CD4-positive, alpha-beta T cell treated with Interleukin-6 at 100 ng/mL for 8 hours (primary cell): ENCODE measurements at places on chromosomes 3 and 15.

DNA sequence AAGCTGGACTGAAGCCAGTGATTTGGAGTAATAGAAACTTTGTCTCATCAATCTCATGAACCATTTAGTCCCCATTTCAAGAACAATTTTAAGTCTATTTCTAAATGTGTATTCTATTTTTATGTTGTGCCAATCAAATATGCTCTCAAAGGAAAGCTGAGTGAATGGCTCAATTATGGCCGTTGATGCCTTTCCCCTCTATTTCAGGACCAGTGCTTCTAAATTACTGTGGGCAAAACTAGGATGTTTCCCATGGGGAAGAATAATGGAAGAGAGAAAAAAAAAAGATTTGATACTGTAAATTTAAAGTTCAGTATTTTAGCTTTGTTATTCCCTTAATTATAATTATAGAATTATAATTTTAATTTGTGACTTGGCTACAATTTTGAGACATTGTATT, 110.1 kb downstream of the CADM2 start:
- DNase-seq = no peak

DNA sequence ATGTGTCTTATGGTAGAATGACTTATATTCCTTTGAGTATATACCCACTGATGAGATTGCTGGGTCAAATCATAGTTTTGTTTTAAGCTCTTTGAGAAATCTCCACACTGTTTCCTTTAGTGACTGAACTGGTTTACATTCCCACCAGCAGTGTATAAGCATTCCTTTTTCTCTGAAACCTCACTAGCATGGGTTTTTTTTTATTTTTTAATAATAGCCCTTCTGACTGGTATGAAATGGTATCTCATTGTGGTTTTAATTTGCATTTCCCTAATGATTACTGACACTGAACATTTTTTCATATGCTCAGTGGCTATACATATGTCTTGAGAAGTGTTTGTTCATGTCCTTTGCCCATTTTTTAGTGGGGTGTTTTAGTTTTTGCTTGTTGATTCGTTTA, 494.3 kb downstream of the SQOR start:
- no peak for DNase-seq

GRCh38 chr3:174541708-174542315, 317.3 kb upstream of the NAALADL2 start:
- no peak for DNase-seq

DNA sequence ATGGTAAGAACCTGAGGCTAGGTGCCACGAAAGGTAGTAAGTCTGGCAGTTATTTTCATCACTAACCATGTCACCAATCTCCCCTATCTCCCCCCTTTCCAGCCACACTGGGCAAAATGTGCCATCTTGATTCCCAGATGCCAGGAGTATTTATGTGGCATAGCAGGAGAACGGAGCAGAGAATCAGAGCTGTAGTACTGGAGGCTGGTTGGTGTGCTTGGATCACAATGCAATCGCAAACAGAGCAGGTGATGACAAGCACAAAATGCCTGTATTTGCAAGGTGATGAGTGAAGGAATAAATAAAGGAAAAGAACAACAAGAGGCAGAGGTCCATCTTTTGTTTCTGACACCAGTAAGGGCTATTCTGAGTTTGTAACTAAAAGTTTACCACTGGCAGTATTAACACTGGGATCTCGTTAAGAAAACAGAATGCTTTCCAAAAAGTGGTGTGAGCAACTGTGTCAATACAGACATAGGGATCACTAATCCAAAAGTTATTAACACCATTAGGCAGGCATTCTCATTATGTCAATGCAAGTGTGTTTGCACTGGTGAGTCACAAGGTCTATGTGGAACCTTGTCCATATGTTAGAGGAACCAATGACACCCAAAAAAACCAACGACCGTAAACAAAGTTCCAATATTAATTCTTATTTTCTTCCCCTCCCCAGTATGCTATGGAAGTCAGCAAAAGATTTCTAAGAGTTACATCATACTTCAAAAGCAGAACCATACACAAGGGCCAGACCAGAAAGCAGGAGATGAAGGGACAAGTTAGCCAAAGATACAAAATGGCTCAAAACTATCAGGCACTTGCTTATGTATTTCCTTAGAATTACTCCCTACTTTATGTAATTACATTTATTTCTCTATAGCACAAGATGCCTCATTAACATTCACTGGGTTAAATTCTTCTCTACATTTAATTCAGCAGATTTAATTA, 556.6 kb downstream of the FOXP1 start:
- DNase-seq = no peak

DNA sequence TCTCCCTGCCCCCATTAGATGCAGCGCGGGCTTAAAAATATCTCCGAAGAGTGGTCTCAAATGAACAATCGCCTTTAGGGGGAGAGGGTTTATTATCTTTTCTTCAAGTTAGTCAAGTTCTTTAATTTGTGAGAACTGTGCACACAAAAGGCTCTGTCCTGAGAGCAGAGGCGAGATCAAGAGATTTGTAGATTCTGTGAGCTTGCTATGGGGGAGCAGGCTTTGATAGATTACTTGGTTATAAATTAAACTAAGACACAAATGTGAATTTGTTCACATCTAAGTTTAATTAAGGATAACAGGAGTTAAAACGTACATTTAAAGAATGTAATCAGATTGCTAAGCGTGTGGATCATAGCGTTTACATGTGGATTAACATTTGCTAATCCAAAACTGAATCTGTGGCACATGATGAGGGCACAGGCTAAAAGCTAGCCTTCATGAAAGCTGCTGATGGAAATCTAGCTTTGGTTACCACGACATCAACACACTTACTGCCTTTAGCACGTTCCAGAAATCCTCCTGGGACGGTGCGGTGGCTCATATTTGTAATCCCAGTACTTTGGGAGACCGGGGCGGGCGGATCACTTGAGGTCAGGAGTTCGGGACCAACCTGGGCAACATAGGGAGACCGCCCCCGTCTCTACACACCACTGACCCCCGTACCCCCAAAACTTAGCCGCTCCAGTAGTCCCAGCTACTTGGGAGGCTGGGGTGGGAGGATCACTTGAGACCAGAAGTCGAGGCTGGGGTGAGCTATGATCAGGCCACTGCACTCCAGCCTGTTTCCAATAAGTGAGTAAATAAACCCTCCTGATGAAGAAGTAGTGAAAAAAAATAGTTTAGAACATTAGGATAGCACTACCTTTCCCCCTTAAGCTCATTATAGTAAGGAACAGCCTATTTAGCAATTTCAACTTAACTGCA, 1.0 kb upstream of the PRTG start:
- DNase-seq = no peak

DNA sequence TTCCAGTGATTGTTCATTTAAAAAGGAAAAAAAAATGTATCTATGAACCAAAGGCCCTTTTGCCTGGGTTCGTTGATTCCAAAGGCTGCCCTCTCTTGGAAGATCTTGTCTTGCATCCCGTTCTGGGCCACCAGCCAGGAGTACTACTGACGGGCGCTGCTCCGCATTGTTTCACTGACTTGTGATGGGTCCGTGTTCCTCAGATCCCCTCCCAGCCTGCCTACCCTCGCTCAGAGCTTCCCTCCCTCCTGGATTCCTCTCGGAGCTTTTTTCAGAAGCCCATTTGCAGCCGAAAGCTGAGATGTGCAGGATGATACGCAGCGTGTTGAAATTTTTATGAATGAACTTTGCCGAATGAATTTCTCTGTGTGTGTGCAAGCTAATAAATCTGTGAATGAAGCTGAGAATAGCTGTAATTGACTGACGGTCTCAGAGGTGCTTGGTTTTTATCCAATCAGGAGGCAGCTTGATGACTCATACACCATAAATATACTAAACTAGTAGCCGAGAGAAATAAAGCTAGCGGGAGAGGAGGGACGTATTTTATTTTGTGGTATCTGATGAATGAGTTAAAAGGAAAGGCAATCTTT, at the start of gene SHC4:
Gene SHC4, minus strand, starts transcription at position 396 of the 590 bp plus-strand sequence. CDS start 904 bp downstream, outside the sequence.
- DNase-seq = peak; percentile 37

DNA sequence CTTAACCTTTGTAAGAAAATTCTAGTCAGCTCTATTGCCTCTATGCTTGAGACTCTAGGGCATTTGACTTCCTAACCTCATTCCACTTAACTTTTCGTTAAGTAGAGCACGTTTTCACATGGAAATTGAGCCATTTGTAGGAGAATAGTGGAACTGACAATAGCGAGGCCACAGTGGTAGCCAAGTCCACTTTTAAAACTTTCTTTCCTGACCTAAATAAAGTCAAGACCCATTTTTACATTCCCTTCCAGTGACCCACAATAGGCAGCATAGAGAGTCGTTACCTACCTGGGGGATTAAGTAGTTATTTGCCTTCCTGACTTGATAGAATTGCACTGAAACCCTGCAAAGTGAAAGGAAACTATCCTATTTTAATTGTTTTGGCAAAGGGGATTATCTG, 386.0 kb upstream of the NECTIN3 start:
- DNase-seq = no peak

- DNase-seq = peak; percentile 39
These were observed 16.0 kb upstream of the SRP14 start for GRCh38 chr15:40054855-40055575.

GRCh38 chr3:196969660-196970546, 1.3 kb upstream of the PIGZ start:
- DNase-seq = peak; percentile 55

DNA sequence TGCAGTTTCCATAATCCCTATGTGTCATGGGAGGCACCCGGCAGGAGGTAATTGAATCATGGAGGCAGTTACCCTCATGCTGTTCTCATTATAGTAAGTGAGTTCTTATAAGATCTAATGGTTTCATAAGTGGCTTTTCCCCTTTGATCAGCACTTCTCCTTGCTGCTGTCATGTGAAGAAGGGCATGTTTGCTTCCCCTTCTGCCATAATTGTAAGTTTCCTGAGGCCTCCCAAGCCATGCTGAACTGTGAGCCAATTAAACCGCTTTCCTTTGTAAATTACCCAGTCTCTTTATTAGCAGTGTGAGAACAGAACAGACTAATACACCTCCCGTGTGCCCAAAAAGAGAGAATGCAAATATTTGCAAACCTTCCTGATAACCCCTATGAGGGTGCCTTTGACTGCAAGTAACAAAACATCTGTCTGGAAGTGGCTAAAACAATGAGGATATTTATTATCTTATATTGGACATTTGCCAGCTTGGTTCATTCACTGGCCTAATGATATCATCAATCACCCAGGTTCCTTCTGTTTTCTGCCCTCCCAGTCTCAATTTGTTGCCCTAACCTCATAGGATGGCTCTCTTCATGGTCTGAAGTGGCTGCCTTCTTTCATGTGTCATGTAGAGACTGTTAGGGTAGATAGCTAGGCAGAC, 68.7 kb downstream of the BHLHE40 start:
- no peak for DNase-seq

- no peak for DNase-seq
These were observed 34.9 kb downstream of the GRIP2 start for GRCh38 chr3:14505001-14505802.

GRCh38 chr3:14980689-14981088, 33.3 kb downstream of the NR2C2 start:
- DNase-seq = no peak

DNA sequence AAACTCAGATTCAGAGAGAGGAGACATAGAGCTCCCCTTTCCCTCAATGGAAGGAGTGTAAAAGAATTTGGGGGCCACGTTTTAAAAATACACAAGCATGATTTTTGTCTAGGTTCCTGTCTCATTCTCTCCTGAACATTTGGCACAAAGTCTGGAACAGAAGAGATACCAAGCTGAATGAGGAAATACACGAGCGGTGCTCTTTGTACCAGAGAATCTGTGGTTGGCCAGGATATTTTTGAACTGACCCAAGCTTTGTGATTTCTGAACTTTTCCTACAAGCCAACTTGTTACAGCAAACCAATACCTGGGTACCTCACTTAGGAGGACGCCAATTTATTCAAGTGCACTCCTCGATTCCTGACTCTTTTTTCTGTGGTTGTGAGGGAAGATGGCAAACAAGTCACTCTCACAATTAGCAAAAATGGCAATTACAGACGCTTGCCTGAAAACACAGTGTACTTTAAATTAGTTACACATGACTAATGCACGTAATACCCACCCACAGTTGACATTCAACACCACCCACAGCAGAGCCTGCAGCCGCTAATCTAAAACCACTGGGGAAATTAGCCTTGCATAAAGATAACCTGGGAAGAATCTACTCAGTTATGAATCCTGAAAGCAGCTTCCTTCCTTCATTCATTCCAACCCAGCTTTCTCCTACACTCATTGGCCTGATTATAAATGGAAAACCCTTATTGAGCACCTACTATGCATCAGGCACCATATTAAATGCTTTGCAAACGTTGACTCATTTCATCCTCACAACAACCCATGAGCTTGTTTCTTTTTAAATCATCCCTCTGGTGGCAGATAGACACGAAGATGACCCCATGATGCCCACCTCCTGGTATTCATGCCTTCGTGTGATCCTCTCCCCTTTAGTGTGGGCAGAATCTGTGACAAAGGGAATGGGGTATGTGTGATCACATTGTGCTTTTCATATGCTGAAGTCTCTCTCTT, 293.5 kb downstream of the KBTBD8 start:
- no peak for DNase-seq

- no peak for DNase-seq
These were observed 517.3 kb downstream of the MECOM start for GRCh38 chr3:169146179-169146665.

DNA sequence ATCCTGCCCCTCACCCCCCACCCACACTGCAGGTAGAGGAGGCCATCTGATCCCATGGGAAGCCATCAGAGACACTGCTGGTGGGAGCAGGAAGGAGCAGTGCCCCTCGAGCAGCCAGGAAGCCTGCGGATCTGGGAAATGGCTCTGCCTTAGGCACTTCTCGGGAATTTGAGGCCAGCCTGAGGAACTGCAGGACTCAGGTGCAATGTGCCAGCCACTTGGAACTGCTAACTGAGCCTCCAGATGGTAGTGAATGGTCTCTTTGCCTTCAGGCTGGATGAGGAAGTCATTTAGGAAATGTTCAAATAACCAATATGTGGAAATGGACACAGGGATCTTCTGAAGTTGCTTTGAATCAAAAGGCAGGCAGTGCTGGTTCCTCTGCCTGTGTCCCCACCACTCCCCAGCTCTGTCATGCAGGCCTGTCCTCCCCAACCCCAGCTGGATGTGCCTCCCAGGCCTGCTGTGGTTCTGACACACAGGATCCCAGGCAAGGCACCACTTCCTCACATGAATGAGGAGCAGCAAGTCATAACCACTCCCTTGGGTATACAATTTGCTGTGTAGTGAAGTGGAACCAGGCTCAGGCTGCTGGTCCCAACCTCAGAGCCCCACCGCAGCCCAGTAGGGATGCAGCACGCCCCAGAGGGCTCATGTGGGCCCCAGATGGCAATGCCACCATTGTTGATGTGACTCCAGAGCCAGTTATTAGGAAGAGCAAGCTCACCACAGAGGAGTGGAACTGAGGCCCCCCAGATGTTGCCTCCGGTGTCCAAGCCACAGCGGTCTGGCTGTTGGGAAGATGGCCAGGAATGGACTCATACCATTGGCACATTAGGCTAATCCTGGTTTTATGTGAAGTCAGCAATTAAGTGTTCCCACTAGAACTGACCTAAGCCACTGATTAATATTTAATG, 46.5 kb upstream of the LIMD1 start:
- no peak for DNase-seq
